ENCODE measurements at places on chromosomes 7 and 10.

DNA sequence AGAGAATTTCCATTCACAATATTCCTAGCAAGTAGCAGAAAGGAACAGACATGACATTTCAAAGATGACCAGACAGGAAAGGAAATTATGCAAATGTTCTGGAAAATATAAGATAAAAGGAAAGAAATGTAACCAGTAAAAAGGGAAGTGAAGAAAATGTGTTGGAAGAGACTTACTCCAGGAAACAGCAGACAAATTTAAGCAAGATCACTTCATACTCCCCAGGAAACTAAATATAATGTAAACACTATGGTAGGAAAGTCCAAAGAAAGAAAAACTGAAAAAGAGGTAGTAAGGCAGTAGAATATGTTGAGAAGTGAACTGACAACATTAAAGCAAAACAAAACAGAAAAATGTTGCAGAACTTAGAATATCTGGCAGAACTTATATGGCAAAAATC, 6.4 kb upstream of the ST8SIA6 start:
- no peak for DNase-seq

DNA sequence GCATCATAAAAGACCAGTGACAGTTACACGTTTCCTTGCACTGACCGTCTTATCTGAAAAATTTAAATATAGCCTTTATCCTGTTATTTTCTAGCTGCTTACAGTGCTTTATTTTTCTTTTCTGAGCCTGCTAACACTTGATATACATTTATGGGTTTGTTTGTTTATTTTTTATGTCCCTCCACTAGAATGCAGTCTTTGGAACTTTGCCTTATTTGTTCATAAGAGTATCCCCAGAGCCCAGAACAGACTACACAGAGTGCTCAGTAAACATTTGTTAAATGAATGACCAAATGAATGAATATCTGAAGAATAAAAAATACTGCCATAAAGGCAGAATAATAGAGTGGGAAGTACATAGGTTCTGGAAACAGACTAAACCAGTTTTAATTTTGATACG, 202.3 kb upstream of the LRRN3 start:
- DNase-seq = no peak

DNA sequence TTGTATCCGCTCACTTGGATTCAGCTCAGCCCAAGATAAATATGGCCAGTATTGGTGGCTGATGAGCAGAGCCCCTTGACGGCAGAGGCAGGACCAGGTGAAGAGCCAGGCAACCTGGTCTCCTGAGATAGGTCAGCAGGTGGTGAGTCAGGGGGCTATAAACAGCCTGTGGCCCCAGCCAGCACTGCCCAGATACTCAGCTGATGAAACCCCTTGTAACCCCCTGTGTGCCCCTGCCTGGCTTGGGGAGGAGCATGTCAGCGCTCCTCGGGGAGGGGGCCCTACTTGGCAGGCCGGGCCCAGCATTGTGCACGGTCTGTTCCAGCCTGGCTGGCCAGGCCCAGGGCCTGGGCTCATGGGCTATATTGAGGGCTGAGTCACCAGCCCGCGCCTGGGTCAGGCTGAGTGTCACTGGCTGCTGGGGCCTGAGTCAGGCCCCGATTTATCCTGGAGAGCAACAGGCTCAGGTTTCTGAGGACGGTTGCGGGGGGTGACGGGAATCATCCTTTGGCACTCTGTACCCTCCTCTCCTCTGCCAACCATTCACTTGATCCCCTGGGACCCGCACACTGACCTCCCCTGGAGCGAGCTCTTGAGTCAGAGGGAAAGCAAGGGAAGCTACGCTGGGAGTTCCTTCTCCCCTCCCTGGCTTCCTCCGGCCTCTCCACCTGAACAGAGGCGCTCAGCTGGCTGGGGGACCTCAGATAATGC, 2.8 kb upstream of the FLNC start:
- DNase-seq = no peak

DNA sequence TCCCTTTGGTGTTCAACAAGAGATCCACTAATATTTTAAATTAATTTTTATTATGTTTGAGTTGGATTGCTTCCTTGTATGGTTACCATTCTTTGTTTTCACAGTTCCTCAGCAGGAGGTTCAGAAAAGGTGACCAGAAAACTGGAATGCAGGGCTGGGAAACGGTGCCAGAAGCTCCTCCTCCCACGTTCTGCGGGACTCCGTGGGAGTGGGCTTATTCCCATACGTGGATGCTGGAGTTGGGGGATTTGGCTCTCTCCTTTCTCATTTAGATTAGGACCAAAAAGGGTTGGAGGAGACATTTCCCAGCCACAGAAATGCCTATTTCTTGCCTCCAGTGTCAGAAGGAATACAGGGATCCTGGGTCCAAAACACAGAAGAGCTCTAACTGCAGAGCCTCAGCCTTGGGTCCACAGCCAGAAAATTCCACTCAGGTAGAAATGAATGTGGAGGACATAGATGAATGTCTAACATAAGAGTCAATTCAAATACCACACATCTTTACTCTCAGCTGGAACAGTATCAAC, 56.0 kb downstream of the SORBS1 start:
- no peak for DNase-seq

- DNase-seq = no peak
Measured at GRCh38 chr7:141585592-141586510, 34.6 kb downstream of the AGK start.

DNA sequence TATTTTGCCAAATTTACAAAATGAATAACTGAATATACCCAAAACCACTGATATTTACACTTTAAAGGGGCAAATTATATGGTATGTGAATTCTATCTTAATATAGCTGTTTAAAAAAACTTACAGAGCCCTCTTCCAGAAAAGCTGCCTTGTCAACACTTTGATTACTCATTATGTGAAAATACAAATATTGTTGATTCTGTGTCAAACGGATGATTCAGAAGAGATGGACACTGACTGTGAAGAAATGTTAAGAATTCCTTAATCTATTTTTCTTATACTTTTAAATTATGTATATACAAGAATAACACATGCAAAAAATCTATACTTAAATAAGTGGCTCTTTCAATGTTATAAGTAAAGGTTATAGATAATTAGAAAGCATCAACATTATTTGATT, 41.5 kb downstream of the SMURF1 start:
- no peak for DNase-seq

DNA sequence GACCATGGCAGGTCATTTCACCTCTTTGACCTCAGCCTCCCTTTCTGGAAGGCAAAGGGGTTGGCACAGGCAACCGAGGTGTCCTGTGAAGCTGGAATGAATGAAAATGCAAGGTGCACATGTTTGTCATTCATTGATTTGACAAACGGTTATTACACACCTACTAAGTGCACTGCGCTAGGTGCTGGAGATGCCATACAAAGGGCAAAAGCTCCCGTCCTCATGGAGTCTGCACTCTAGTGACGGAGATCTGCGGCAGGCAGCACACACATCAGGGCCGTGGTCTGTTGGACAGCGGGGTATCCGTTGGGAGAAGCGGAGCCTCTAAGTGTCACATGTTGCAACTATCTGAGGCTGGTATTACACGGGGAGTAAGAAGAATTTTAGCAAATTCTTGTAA, 44.2 kb downstream of the PRF1 start:
- no peak for DNase-seq

GRCh38 chr7:87231258-87231657, 11.7 kb upstream of the TMEM243 start:
- no peak for DNase-seq

DNA sequence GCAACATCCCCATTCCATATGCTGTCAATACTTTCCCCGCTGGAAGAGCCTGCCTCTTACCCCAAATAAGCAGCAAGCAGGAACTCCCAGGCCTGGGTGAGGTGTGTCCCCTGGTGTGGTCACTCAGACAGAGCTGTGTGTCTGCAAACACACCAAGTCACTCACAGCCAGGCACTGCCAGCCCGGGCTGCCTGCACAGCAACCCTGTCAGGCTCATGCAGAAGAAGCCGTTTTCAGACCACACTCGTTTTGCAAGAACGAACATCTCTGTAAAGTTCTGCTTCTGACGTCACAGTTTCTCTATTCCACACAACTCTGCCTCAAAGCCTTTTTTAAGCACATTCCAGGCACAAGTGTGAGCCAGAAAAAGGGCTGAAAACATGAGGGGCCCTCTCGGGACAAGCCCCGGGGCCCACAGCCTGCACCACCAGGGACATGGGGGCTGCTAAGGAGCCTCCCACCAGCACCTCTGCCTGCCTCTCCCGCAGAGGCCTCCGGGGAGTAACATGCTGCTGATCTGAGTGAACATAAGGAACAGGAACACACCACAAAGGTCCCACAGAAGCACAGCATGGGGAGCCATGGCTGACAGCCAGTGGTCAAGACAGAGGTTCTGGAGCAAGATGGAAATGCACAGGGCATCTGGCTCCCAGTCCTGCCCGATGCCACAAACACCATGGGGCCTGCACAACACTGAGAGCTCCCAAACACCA, 11.4 kb downstream of the PTPRN2 start:
- no peak for DNase-seq

GRCh38 chr7:110170841-110171240, 920.1 kb upstream of the LRRN3 start:
- DNase-seq = no peak

DNA sequence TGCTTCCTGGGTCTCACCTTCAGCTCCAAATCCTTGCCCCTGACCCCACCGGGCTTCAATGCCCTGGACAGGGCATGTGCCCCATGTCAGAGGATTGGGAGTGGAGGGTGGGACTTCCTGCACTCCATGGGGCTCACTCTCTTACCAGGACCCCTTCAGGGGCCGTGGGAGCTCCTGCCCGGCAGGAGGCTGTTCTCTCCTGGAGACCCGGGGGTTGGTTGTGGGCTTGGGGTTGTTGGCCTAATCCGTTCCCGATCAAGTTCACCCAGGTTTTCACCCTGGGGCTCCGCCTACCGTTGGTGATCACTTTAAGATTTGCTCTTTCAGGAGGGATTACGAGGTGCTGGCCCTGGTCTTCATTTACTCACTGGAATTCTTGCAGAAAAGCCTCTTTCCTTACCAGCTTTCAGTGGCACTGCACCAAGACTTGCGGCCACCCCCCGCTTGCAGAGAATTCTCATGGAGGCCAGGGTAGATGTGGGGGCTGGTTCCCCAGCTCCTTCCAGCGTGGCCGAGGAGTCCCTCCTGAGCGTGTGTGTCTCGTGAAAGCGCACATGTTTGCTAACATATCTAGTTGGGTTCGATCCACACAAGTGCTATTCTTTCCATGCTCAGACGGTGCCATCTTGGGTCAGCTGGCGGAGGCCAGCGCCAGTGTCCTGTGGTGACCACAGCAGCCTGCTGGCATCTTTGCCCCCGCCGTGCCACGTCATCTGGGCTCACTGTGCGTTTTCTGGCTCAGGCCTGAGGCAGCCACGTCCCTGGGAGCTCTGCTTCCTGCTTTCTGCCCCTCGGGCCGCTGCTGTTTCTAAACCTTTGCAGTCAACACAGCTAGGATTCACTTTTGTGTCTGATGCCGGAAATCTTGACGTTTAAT, 15.6 kb downstream of the PWWP2B start:
- no peak for DNase-seq

DNA sequence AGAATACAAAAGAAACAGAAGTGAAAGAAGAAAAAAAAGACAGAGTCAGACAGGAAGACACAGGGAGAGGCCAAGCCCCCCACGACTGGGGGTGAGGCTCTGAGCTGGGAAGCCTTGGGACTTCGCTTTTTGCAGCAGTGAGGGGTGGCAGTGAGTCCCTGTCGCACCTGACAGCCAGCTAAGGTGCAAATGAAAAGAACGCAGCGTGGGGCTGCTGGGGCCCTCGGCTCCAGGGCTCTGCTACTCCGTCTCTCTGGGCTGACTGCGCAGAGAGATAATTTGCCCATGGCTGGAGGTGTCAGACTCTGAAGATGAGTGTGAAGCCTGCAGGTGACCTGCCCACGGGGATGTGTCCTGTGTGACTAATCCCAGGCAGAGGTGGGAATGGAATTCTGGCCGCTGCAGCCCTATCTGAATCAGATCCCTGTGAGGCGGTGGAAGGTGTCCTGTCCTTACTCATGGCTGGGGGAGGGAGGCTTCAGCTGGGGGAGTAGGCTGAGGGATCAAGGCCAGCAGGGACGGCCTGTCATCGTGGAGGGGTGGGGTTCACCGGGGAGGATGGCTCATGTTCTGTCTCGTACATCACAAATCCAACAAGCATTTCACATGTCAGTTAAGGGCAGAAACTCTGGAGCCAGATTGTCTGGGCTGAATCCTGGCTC, 96.4 kb downstream of the SLIT1 start:
- no peak for DNase-seq

DNA sequence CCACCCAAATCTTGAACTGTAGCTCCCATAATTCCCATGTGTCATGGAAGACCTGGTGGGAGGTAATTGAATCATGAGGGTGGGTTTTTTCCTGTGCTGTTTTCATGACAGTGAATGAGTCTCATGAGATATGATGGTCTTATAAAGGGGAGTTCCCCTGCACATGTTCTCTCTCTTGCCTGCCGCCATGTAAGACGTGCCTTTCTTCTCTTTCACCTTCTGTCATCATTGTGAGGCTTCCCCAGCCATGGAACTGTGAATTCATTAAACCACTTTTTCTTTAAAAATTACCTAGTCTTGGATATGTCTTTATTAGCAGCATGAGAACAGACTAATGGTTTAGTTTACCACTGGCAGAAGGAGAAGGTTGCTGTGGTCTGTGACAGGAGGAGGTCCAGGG, 111.5 kb upstream of the RAB18 start:
- no peak for DNase-seq

GRCh38 chr7:91517201-91517785, 253.1 kb downstream of the FZD1 start:
- no peak for DNase-seq
